ENCODE measurements at places on chromosomes 2 and 18. TPM values are rescaled to one million over a fixed set of nuclear protein-coding genes. Genes with fewer than 3 reads are reported as not detected.

DNA sequence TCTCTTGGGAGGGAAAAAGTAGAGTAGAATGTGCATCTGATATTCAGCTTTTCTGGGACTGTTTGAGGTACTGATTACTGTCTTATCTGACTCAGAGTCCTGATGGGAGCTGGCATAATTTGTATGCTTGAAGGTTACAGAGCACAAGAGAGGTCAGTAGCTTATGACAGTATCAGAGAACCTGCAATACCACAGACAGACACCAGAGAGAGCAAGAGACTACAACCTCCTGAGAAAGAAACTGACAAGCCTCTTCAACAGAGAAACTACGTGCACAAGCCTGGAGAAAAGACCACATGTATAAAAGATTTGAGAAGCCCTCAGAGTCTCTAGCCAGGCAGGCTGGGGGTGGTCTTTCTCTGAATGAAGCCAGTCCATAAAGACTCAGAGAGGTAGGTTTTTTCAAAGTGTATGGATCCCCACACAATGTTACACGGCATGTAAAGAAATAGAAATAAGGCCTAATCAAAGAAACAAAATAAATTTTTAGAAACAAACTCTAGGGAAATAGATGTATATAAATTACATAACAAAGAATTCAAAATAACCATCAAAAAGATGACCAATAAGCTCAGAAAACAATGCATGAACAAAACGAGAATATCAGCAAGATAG is 568.3 kb downstream of the LRRTM4 start:
- no peaks in the 10 kb centered on the region for H3K36me3 ChIP-seq
- no peaks in the 10 kb centered on the region for H3K4me1 ChIP-seq
- no peaks in the 10 kb centered on the region for H3K27me3 ChIP-seq
- H3K4me3 ChIP-seq, result no peak overlapping the region

Gene SPDYA
- 0.61 TPM for polyA plus RNA-seq

Gene TEKT4
- not detected for polyA plus RNA-seq

GRCh38 chr2:1563943-1564891 is 151.0 kb downstream of the TPO start:
- H3K27ac ChIP-seq, result no peak overlapping the region
- DNase-seq, result no peak
- no peaks in the 10 kb centered on the region for H3K27me3 ChIP-seq
- H3K36me3 ChIP-seq, result no peaks in the 10 kb centered on the region
- no peak overlapping the region for H3K4me3 ChIP-seq

Gene ROCK2
- 15.5 TPM for polyA plus RNA-seq

Gene FABP1
- polyA plus RNA-seq, result not detected

- DNase-seq, result no peak
- H3K27me3 ChIP-seq, result no peaks in the 10 kb centered on the region
Observed at GRCh38 chr2:42443718-42444399, 49.9 kb downstream of the KCNG3 start.

Gene MEX3C
- polyA plus RNA-seq, result 11.1 TPM

Gene CPO
- polyA plus RNA-seq, result not detected

Gene FN1
- 0.08 TPM for polyA plus RNA-seq

DNA sequence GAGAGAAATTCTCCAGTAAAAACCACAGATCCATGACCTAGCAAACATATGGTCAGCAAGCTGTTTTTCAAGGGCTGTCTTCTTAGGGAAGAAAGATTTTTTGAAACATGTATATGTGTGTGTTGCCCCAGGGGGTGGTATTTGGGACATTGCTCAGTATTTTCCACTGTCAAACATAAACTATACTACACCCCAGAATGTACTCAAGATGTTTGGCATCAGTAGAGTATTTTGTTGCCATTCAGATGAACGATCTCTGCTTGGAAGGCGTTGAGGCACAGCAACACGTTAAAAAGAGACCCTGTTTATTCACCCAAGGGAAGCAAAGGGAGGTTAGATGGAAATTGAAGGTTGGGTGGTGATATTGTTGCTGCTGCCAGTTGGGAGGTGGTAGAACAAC is 30.0 kb downstream of the EEF1B2 start:
- DNase-seq, result no peak
- no peaks in the 10 kb centered on the region for H3K27me3 ChIP-seq
- H3K36me3 ChIP-seq, result no peaks in the 10 kb centered on the region
- H3K27ac ChIP-seq, result no peak overlapping the region

Gene POTEI
- polyA plus RNA-seq, result not detected

DNA sequence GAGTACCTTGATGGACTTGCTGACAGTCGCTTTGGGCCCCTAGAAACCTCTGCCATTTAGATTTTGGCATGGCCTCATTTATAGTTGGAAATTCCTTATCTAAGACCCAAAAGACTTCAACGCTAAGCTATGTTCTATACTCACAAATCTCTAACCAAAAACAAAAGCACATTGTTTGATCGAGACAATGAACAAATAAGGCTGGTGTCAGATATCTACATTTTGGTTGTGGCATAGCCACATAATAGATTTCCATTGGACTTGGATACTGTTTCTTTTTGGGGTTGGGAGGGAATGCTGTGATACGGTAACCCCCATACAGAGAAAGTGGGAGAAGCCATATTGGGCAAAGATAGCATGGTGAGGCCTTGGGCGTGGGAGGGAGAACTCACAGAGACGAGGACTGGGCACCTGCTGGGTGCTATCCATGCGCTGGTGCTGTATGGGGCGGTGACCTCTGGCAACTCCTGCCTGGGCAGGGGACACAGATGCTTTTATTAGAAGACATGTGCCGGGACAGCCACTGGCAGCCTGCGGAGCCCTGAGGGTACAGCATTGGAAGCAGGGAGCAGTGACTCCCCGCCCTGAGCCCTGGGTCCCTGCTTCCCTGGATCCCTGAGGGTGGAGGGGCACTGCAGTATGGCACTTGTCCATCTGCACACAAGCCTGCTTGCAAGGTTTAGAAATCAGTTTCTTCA is 97.1 kb downstream of the ASAP2 start:
- no peak for DNase-seq
- no peaks in the 10 kb centered on the region for H3K27me3 ChIP-seq
- no peaks in the 10 kb centered on the region for H3K4me1 ChIP-seq
- no peaks in the 10 kb centered on the region for H3K36me3 ChIP-seq
- no peak overlapping the region for H3K27ac ChIP-seq

DNA sequence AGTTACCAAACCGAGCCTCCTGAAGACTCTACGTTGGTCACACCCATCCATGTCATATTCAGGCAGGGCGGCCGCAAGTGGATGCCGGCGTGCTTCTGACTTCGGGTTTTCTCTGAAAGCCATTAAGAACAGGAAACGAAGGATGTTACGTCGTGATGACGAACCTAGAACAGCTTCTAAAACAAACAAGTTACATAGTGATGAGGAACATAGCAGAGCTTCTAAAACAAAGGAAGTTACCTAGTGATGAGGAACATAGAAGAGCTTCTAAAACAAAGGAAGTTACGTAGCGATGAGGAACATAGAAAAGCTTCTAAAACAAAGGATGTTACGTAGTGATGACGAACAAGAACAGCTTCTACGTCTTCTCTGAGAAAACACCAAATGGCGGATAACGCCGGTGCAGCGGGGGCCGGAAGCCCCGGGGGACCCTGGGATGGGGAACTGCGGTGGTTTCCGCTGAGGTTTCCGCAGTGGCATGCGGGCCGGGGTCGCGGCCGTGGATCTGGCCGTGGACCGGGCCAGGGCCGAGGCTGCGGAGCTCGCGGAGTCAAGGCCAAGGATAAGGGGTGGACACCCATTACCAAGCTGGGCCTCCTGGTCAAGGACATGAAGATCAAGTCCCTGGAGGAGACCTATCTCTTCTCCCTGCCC is 141.1 kb downstream of the SOCS6 start:
- no peak for DNase-seq
- no peak overlapping the region for H3K27ac ChIP-seq
- no peaks in the 10 kb centered on the region for H3K4me1 ChIP-seq

DNA sequence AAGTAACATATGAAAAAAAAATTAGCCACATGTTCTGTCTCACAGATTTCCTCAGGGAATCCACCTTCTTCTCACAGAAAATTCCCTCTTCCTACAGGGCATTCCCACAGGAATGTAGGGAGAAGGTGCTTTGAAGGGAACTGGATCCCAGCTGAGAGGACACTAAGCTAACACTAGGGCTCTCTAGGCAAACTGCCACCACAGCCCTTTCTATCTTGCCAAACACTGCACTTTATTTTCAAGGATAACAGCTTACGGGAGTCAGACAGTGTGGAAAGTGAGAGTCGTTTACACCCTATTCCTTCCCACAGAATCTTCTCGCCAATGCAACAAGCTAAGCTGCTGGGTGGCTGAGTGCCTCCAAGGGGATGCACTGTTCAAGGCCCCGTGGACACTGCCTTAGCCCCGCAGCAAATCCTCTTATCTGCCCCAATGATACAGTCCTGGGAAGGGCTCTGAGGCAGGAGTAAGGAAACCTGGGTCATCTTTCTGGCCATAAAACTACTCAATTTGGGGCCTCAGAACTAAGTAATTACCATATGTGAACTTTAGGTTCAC is 76.9 kb downstream of the CCDC93 start:
- peaks cover 78% of the 10 kb centered on the region for H3K36me3 ChIP-seq
- H3K4me3 ChIP-seq, result no peak overlapping the region
- H3K27ac ChIP-seq, result no peak overlapping the region
- no peak for DNase-seq
- H3K27me3 ChIP-seq, result no peaks in the 10 kb centered on the region

- peaks cover 3% of the 10 kb centered on the region for H3K36me3 ChIP-seq
- no peak overlapping the region for H3K4me3 ChIP-seq
- no peak overlapping the region for H3K27ac ChIP-seq
- H3K4me1 ChIP-seq, result peaks cover 56% of the 10 kb centered on the region
Observed at GRCh38 chr2:20333738-20334137, 16.9 kb downstream of the PUM2 start.

Gene SYT4
- polyA plus RNA-seq, result not detected

- H3K4me1 ChIP-seq, result no peaks in the 10 kb centered on the region
- no peaks in the 10 kb centered on the region for H3K36me3 ChIP-seq
- H3K4me3 ChIP-seq, result no peak overlapping the region
- H3K27me3 ChIP-seq, result no peaks in the 10 kb centered on the region
Observed at GRCh38 chr2:56315376-56315775, 131.6 kb downstream of the CCDC85A start.

DNA sequence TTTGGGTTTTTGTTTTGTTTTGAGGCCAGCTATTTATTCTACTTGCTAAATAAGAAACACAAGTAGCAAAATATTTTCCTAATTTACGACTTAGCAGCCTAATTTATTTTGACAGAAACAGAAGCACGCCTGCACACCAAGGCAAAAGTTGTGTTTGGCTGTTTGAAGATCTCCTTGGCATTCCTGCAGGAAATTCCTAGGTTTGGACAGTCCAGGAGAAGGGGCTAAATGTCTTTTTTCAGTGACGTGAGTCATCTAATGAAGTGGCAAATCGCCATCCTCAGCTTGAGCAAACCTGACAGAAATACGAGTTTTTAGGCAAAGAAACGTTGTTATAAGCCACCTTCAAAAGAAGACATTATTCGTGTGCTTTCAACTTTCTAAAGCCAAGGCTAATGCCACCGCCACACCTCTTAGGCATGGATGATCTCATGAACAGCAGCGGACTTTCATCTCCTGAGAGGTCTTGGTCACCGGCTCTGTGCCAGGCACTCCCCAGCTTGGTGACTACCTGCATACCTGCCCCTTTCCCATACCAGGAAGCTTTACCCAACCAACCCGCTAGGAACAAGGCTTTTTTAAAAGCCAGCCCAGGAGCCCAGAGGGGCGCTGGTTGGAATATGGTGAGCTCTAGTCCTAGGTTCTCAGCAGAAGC is 30.9 kb downstream of the STK39 start:
- no peak for DNase-seq
- no peak overlapping the region for H3K4me3 ChIP-seq
- H3K4me1 ChIP-seq, result peaks cover 14% of the 10 kb centered on the region
- H3K36me3 ChIP-seq, result no peaks in the 10 kb centered on the region
- no peak overlapping the region for H3K27ac ChIP-seq

Gene NGEF
- not detected for polyA plus RNA-seq

DNA sequence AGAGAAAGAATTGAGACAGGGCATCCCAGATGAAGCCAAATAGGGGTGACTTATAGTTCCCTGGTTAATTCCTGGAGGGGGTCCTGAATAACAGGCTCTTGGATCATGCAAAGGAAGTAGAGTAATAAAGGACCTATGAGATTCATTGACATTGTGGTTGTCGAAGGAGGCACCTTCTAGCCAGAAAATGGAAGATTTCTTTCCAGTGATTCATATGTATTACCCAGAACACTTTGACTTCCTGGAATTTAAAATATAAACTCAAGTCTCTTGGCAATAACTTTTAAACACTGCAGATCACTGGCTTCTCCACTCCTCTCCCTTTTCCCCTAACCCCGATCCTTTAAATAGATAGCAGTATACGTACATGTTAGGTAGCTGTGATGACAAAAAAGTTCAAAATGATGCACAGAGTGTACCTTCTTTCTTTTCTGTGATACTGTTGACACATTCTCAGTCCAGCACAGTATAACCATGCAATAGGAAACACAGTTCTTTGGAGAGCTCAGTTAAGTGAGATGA is 211.8 kb downstream of the LTBP1 start:
- no peak overlapping the region for H3K27ac ChIP-seq
- H3K4me1 ChIP-seq, result no peaks in the 10 kb centered on the region
- no peaks in the 10 kb centered on the region for H3K36me3 ChIP-seq
- H3K27me3 ChIP-seq, result no peaks in the 10 kb centered on the region

Gene REG3A
- polyA plus RNA-seq, result not detected

Gene PDE1A
- polyA plus RNA-seq, result not detected

Gene CNOT9
- 22.5 TPM for polyA plus RNA-seq

Gene COL4A3
- not detected for polyA plus RNA-seq

Gene ARL4C
- 247 TPM for polyA plus RNA-seq

DNA sequence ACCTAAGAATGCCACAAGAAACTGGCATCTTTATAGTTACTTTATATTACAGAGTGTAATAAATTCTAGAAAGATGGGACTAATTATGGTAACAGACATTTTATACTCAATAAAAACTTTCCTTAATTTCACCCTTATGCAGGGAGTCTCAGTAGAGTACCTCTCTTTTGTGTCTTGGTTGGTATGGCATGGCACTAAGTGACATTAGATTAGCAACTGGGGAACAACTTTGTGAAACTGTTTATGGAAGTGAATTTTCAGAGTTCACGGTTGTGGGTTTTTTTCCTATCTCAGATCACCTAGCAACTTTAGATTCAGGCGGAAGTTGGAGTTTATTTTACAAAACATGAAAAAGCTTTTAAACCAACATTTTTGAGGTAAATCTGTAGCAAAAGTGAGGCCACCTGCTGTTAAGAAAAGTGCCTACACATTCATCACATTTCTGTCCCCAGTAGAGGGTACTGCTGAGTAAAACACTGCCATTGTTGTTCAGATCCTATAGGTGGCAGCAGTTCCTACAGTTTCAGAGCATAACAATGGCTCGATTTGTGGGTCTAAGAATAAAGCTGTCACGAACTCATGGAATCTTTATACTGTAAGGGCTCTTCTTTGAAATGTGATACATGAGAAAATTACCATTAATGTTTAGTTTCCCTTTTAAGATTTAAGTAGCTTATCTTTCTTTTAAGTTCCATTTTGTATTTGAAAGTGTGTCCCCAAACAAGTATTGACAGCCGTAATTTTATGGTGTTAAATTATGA is 117.6 kb downstream of the CAMKMT start:
- no peaks in the 10 kb centered on the region for H3K27me3 ChIP-seq
- H3K4me3 ChIP-seq, result no peak overlapping the region
- H3K27ac ChIP-seq, result no peak overlapping the region
- DNase-seq, result peak; percentile 62
- H3K4me1 ChIP-seq, result no peaks in the 10 kb centered on the region

GRCh38 chr2:43224131-43224570 is 2.3 kb downstream of the ZFP36L2 start:
- H3K27me3 ChIP-seq, result no peaks in the 10 kb centered on the region
- peaks cover 27% of the 10 kb centered on the region for H3K4me1 ChIP-seq
- H3K36me3 ChIP-seq, result peaks cover 46% of the 10 kb centered on the region
- H3K4me3 ChIP-seq, result peak overlapping the region; percentile 99
- peak; percentile 81 for DNase-seq

- no peak for DNase-seq
- no peak overlapping the region for H3K27ac ChIP-seq
- H3K4me1 ChIP-seq, result peaks cover 44% of the 10 kb centered on the region
- H3K36me3 ChIP-seq, result no peaks in the 10 kb centered on the region
- H3K27me3 ChIP-seq, result no peaks in the 10 kb centered on the region
Observed at GRCh38 chr2:230601510-230601909, 111.1 kb upstream of the CAB39 start.

All from CD8-positive, alpha-beta memory T cell (primary cell).